ENCODE measurements at places on chromosomes 4 and X.

DNA sequence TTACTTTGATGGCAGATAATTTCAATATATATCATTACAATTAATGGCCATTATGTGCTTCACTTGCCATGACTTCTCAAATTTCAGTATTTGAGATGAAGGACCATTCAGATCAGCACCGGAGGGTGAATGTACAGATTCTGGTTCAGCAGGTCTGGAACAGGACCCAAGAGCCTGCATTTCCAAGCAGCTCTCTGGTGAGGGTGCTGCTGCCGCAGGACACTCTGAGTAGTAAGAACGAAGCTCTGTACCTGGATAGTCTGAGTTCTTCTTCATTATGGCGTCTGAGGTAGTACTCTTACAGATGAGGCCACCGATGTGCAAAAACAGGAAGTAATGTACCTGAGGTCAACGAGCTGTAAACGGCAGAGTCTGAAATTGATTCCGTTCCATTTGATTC, 228.2 kb downstream of the FBXW7 start:
- no peaks in the 10 kb centered on the region for H3K36me3 ChIP-seq
- H3K27me3 ChIP-seq, result no peaks in the 10 kb centered on the region
- H3K4me1 ChIP-seq, result peaks cover 3% of the 10 kb centered on the region
- no peak overlapping the region for H3K27ac ChIP-seq
- no peak for DNase-seq
- H3K4me3 ChIP-seq, result no peak overlapping the region

DNA sequence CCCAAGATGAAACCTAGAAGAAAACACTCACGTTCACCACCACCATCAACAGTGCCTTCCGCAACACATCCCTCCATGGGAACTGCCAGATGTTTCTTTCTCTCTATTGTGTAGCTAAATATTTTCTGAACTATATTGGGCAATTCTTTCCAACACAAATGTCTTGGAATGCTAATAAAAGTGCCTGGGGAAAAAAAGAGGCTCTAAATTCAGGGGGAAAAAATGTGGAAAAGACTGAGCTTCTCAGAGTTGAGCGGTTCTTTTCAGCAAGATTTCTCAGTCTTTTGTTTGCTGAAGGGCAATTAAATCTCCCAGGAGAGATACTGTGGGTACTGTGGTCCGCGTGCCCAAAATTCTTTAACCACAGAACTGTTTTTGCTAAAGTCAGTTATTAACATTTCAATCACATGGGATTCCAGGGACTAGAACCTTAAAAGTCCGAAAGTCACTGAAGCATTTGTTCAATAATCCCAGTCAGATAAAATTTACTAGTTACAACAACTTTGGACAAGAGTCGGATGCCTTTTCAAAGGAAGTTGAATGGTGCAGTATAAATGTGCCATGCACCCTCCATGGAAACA, 51.9 kb upstream of the DHRSX start:
- no peaks in the 10 kb centered on the region for H3K4me1 ChIP-seq
- H3K27me3 ChIP-seq, result peaks cover 52% of the 10 kb centered on the region
- no peak overlapping the region for H3K4me3 ChIP-seq
- no peak overlapping the region for H3K27ac ChIP-seq
- H3K36me3 ChIP-seq, result no peaks in the 10 kb centered on the region
- DNase-seq, result no peak

GRCh38 chr4:53380221-53380620, 2.8 kb downstream of the FIP1L1 start:
- no peak overlapping the region for H3K27ac ChIP-seq
- peaks cover 41% of the 10 kb centered on the region for H3K4me1 ChIP-seq
- DNase-seq, result no peak
- peak overlapping the region; percentile 100 for H3K4me3 ChIP-seq

GRCh38 chr4:2910409-2910808, 52.8 kb downstream of the NOP14 start:
- H3K4me1 ChIP-seq, result peaks cover 31% of the 10 kb centered on the region
- peak overlapping the region; percentile 47 for H3K27ac ChIP-seq
- DNase-seq, result peak; percentile 6

DNA sequence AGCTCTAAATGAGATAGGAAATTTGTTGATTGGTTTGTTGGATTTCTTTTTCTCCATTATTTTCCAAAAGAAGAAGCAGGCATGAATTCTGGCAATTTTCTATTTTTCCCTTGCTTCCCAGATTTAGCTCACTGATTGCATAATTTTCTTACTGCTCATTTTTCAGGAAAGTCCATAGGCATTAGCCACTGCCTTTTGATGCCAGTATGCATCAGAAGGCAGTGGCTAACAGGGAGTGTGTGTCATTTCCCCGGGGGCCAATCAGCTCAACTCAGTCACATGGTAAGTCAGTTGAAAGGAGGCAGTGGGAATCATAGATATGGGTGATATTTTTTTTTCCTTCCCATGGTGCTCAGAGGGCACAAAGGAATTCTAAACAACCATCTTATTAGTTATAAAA, 156.7 kb downstream of the TRIML1 start:
- DNase-seq, result no peak
- no peak overlapping the region for H3K27ac ChIP-seq
- no peak overlapping the region for H3K4me3 ChIP-seq
- no peaks in the 10 kb centered on the region for H3K4me1 ChIP-seq
- H3K27me3 ChIP-seq, result no peaks in the 10 kb centered on the region
- H3K36me3 ChIP-seq, result no peaks in the 10 kb centered on the region

GRCh38 chrX:107542500-107542899, 85.8 kb upstream of the PRPS1 start:
- no peak overlapping the region for H3K27ac ChIP-seq
- no peaks in the 10 kb centered on the region for H3K4me1 ChIP-seq
- H3K4me3 ChIP-seq, result no peak overlapping the region
- peaks cover 18% of the 10 kb centered on the region for H3K27me3 ChIP-seq

- no peaks in the 10 kb centered on the region for H3K4me1 ChIP-seq
- H3K27me3 ChIP-seq, result no peaks in the 10 kb centered on the region
- no peaks in the 10 kb centered on the region for H3K36me3 ChIP-seq
- DNase-seq, result no peak
- H3K27ac ChIP-seq, result no peak overlapping the region
- H3K4me3 ChIP-seq, result no peak overlapping the region
Measured at GRCh38 chr4:30744957-30745640, 24.9 kb downstream of the PCDH7 start.

DNA sequence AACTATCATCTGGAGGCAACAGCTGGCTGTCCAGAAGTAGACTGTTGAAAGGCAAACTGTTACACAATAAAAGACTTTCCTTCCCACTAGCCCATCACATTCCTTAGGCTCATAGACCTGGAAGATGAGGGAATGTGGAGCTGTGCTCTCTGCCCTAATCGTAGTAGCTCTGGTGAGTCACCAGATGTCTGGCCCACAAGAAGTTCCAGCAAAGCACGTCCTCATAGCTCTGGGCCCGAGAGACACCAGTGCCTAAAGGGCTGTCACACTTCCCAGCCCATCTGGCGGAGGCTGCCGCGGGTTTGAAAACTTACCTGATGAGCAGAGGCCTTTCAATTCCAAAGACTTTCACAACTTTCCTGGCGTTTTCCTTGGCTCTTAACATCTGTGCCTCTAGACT, 81.7 kb upstream of the STOX2 start:
- no peak for DNase-seq
- H3K4me1 ChIP-seq, result peaks cover 8% of the 10 kb centered on the region
- H3K27me3 ChIP-seq, result no peaks in the 10 kb centered on the region
- H3K27ac ChIP-seq, result no peak overlapping the region

Data from activated T-cell treated with anti-CD3 and anti-CD28 coated beads, Interleukin-2, amount 50 U/mL, for 24 hours (primary cell).